ENCODE measurements at places on chromosomes 7 and 10.

GRCh38 chr10:5619362-5620211 lies 46.8 kb downstream of the ASB13 start:
- no peak for DNase-seq

- no peak for DNase-seq
These were observed 22.2 kb upstream of the MCM10 start for GRCh38 chr10:13139150-13139549.

DNA sequence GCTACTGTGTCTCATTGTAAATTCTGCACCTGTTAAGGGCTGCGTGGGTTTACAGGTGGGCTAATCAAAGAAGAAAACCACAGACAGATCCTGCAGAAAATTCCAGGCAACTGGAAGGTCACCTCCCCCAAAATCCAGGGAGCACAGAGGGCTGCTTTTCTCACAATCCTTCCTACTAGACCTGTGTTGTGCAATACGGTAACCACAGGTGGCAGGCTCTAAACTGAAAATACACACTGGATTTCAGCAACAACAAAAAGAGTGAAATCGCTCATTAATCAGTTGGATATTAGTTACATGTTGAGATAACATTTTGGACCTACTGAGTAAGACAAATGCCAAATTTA lies 83.2 kb downstream of the SLC16A9 start:
- DNase-seq = no peak

- no peak for DNase-seq
These were observed 37.8 kb downstream of the CAV1 start for GRCh38 chr7:116562529-116563121.

GRCh38 chr10:42888504-42889095 lies 106.0 kb downstream of the BMS1 start:
- no peak for DNase-seq

DNA sequence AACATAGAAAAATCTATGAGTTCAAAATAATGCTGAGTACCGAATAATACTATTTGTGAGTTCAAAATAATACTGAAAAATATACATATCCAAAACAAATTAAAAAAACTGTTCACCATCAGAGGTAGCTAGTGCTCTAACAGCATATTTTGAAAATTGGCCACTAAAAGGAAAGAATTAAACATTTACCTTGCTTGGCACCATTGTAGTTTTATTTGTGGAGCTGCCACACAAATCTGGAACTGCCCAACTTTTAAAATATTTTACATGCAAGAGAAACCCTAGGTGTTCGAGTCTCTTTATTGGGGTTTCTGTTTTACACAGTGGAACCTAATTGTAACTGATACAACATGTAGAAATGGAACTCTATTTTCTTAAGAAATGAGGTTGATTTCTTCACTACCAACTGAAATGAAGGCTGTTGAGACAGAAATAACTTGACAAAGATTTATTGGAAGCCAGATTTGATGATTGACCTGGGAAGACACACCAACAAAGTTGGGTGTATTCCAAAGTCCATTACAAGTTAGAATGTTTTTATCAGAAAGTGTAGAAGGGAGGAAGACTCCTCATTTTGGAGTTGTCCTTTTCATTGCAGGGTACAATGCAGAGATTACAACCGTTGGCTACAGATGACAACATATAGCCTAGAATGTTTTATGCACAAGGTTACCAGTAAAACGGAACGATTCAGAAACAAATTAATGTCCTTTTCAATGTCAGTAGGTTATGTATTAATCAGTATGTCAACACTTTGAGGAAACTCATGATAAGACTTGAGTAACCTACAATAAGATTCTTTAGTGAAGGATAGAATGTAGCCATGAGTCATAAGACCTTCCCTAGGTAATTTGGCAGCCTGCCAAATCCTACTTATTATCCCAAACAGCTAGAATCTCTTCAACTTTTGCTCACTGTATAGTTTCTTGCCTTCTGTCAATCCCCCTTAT lies 73.8 kb upstream of the PAPSS2 start:
- DNase-seq = no peak

DNA sequence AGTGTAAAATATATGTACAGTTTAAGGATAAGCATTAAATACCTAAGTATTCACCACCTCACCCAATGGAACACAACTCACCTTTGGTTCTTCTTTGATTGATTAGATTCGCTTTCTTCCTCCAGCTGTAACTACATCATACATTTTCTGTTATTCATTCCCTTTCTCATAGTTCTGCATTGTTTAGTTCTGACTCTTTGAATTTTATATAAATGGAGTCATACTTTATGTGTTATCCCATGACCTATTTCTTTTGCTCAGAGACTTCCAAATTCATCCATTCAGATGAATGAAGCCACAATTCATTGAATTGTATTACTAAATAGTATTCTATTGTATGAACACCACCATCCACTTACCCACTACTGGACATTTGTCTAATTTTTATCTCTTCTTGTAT lies 12.3 kb downstream of the THNSL1 start:
- no peak for DNase-seq

DNA sequence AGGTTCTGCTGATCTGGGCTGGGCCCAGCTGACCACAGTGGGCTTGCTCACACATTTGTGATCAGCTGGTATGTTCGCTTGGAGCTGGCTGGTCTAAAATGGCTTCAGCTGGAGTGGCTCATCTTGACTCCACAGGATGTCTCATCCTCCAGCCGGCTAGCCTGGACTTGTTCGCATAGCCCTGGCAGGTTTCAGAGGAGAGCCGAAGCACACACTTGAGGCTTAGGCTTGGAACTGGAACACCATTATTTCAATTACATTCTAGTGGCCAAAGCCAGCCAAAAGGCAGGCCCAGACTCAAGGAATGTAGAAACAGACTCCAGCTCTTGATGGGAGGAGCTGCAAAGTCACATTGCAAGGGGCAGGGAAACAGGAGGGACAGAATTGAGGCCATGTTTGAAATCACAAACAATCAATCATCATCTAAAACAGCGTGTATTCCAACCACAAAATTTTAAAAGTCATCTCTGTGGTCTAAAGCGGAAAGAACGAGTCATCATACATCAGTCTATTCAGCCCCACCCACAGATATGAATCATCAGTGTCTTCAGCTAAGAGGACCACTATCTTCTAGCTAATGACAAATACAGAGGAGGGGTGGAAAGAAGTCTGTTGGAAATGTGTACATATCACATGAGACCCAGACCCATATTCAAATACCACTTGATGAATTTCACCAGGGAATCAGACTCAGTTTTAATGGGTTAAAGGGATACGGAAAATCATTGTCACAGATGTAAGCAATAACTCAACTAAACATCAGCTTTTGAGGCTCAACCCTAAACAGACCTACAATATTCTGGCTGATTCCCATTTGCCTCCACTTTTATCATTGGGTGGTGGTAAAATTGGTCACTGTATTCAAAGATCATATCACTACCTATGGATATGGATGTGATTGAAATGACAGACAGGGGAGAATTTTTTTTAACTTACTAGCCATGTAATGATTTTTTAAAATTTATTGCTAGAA lies 139.0 kb upstream of the MKLN1 start:
- peak; percentile 40 for DNase-seq

DNA sequence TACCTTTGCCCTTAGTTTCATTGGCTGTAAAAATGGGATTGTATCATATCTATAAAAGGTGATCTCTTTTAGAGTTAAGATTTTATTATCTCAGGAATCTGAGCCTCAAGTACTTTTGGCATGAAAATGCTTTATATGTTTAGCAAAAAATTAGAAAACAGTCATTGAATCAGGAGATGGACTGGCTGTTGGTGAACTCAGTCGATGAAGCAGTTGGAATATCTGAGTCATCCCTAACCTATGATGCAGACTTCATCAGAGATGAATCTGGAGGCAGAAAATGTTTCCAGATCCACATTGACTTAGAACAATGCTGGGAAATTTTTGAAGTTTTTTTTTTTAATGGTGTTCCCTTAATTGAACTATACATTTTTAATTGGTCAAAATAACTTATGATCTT lies 228.5 kb downstream of the SLC25A13 start:
- no peak for DNase-seq

DNA sequence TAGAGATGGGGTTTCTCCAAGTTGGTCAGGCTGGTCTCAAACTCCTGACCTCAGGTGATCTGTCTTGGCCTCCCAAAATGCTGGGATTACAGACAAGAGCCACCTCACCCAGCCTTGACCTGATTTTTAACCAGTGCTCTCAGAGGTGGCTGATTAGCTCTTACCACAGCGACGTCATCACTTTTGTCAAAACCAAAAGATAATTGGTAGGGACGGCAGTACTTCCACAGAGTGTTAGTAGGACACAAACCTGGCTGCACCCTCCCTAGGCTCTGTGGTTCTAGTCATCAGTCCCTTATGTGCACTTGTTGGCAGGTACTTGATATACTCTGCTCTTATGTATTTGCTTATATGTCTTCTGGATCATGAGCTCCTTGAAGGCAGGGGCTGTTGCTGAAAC lies 74.0 kb downstream of the GPR141 start:
- DNase-seq = no peak

DNA sequence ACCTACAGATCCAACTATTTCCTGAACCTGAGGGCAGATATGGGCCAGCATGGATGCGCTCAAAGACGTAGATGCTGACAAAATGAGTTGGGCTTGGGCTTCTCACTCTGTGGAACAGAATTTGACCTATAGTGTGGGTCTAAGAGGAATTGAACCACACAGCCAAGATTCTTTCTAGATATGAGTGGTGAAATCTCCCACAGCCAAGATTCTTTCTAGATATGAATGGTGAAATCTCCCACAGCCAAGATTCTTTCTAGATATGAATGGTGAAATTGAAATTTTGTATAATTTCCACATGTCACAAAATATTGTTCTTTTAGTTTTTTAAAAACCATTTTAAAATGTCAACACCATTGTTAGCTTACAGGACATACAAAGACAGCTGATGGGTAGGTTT lies 215.4 kb upstream of the LRGUK start:
- DNase-seq = no peak

GRCh38 chr7:106869954-106870353 lies 4.9 kb downstream of the PIK3CG start:
- no peak for DNase-seq

- DNase-seq = no peak
These were observed 41.9 kb downstream of the SPAM1 start for GRCh38 chr7:123966936-123967335.

DNA sequence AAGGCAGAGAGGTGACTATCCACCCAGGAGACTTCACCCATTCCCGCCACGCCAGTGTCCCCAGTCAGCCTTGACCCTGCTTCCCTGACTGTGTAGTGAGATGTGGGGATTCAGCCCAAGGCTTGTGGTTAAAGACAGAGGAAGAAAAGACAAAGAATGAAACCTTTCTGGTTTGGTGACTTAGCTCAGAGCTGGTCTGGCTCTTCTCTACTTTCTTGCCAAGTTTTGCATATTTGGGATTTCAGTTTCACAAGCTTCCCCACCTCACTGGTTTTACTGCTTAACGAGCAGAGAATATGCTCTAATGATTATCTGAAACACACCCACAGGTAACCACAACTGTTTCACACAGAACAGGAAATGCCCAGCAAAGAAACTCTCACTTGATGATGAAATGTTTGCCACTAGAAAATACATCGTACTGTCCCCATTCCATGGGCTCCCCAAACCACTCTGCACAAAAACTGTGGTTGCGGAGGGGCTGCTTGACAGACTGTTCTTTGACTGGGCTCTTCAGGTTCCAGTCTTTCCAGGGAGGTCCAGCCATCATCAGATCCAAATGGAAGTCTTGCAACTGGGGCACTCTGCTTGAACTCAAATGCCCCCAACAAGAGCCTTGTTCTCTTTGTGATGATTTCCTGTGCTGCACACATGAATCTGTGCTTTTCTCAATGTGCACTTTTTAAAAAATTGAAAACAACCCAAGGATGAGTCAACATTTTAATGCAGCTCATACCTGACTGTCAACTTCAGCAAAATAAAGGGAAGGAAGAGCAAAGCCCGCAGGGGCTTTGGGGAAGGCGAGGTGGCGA lies 95.5 kb downstream of the CTBP2 start:
- DNase-seq = no peak

- no peak for DNase-seq
These were observed 238.1 kb downstream of the HPSE2 start for GRCh38 chr10:98997596-98997995.

GRCh38 chr7:117269417-117269816 lies 53.4 kb downstream of the WNT2 start:
- no peak for DNase-seq

DNA sequence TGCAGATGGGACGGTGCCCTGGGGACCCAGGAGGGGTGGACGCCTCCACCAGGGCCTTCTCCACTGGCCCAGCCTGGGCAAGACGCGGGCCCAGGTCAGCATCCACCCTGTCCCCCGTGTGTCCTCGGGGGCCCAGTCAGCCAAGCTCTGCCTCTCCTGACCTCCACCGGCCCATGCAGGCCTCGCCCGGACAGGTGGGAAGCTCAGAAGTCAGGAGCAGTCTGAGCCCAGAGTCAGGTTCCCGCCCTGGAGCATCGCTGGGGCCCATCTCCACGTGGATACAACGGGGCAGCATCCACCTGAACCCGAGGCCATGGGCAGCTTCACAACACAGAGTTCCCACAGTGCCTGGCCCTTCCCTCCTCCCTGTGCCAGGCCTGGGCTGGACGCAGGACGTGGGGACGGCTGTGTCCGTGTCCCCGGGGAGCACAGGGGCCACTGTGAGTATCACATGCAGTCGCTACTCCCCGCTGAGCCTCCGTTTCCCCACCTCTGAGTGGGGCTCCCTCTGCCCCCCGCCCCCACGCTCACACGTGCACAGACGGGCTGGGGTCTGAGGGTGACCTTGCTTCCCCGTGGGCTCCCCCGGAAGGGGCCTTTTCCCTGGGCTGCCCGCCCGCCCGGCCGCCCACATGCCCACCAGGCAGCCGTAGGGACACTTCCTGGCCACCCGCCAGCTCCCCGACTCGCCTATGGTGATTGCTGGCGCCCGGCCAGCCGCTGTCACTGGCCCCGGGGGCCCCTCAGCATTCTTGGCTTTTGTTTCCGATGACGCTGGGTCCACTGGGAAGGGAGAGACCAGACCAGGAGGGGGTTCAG lies 64.3 kb downstream of the PDGFA start:
- DNase-seq = no peak

GRCh38 chr10:114479307-114479706 lies 75.0 kb upstream of the AFAP1L2 start:
- no peak for DNase-seq

- DNase-seq = no peak
These were observed 776.7 kb downstream of the NXPH1 start for GRCh38 chr7:9210114-9210513.

DNA sequence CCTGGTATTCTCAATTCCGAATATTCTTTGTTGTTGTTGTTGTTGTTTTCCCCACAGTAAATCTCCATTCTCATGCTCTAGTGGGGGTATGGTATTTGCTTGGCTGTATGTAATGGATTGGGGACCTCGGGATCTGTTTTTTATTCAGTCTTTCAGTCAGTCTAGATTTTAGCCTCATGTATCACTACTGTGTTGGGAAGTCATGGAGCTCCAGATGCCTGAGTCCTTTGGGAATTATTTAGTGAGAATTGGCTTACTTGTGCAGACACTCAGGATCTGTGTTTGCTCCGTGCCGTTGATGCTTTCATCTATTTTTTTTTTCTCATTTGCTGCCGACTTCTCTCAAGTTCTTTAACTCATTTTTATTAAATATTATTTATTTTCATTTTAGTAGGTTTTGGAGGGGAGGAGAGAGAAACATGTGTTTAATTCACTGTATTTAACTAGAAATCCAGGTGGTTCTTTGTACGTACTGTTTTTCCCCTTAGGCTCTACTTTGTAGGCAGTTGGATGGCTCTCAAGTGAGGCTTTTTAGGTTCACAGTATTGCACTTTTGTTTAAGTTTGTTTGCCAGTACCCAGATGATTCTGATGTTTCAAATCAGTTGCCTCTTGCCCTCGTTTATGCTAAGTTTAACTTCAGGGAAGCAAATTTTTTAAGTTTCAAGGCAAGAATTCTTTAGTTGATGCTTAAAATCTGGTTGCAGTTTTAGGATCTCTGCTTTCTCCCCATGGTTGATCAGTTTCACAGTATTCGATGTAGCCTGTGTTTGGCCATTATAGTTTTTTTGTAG lies 36.9 kb downstream of the ZNRF2 start:
- no peak for DNase-seq
